ENCODE measurements at places on chromosomes 3 and 15.

DNA sequence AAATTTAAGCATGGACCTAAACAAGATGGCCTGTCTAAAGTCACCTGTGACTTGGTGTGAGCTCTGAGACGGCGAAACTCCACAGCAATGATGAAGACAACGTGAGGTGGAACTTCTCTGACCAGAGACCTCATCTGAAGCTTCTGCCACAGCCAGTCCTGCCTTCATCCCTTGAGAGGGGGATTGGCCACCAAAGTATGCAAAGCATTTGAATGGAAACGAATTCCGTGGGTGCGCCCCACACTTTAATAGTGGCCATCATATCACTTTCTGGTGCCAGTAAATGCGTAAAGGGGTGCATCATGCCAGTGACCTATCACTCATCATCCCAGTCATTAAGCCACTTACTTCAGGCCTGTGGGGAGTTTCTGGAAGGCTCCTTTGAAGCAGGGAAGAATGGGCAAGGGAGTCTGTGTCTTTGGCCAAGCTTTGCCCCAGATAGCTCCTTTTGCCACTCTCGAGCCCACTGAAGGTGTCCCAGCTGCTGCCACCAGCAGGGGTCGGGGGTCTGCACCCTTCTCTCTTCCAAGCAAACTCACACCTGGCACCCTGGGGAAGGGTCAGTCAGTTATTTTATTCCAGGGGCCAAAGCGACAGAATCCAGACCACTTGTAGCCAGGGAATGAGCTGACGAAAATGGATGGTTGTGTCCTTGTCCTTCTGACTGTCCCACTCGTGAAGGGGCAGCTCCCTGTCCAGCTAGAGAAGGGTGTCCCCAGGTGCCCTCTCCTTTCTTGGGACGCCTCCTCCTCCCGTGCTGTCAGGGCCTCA lies 17.7 kb downstream of the MUC20 start:
- H3K27ac ChIP-seq = no peak overlapping the region
- H3K4me1 ChIP-seq = peaks cover under 1% of the 10 kb centered on the region
- no peaks in the 10 kb centered on the region for H3K36me3 ChIP-seq
- peaks cover 17% of the 10 kb centered on the region for H3K27me3 ChIP-seq
- no peak for DNase-seq

GRCh38 chr3:38152609-38153008 lies 12.7 kb upstream of the OXSR1 start:
- H3K27me3 ChIP-seq = no peaks in the 10 kb centered on the region
- no peak for DNase-seq
- no peak overlapping the region for H3K4me3 ChIP-seq
- peak overlapping the region; percentile 26 for H3K27ac ChIP-seq
- H3K36me3 ChIP-seq = no peaks in the 10 kb centered on the region
- H3K4me1 ChIP-seq = no peaks in the 10 kb centered on the region

GRCh38 chr15:36029606-36030210 lies 483.7 kb upstream of the DPH6 start:
- no peaks in the 10 kb centered on the region for H3K36me3 ChIP-seq
- H3K27ac ChIP-seq = no peak overlapping the region
- H3K27me3 ChIP-seq = no peaks in the 10 kb centered on the region
- DNase-seq = no peak

GRCh38 chr3:107063351-107063750 lies 313.9 kb upstream of the CCDC54 start:
- no peak for DNase-seq
- H3K27me3 ChIP-seq = no peaks in the 10 kb centered on the region
- no peak overlapping the region for H3K4me3 ChIP-seq
- H3K4me1 ChIP-seq = peaks cover 6% of the 10 kb centered on the region
- H3K27ac ChIP-seq = peak overlapping the region; percentile 11

GRCh38 chr3:192417559-192418055 lies 309.7 kb downstream of the FGF12 start:
- H3K4me3 ChIP-seq = no peak overlapping the region
- no peak for DNase-seq
- peaks cover 18% of the 10 kb centered on the region for H3K27me3 ChIP-seq
